CD4-positive, alpha-beta T cell treated with Interleukin-10 for 1 hour (primary cell): ENCODE measurements at places on chromosomes 4 and X.

- no peak for DNase-seq
These were observed 23.8 kb upstream of the PLK4 start for GRCh38 chr4:127856813-127857447.

DNA sequence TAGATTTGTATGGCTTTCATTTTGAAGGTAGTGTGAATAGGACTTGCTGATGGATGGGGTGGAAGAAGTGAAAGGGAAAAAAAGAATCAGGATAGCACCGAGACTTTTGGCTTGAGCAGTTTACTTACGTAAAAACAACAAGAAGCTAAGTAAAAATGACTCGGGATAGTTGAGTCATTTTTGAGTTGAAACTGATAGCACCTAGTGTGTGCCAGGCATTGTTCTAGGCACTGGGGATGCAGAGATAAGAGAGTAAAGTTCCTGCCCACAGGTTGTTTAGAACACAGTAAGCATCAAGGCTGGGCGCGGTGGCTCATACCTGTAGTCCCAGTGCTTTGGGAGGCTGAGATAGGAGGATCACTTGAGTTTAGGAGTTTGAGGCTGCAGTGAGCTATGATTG, 34.7 kb downstream of the ADD1 start:
- DNase-seq: no peak

DNA sequence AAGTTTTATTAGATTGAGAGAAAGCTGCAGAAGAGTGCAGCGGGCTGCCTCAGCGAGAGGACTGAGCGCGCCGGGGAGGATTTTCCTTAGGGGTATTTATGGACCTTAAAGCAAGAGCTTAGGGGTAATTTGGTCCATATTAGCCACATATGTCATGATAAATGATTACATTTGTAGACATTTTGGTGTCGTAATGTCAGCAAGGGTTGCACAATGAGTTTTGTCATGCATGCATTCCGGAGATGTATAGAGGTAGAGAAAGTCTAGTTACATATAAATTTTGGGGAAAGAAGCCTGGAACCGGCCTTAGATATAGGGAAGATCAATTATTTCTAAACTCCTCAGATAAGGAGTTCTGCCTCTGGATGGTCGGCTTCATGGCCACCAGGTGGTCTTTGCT, 10.0 kb downstream of the MGST2 start:
- no peak for DNase-seq

- DNase-seq: no peak
These were observed 571.2 kb downstream of the RAB28 start for GRCh38 chr4:12912896-12913418.

- no peak for DNase-seq
These were observed 54.3 kb upstream of the STIM2 start for GRCh38 chr4:26806331-26806730.

GRCh38 chrX:12488771-12489170, 302.4 kb upstream of the PRPS2 start:
- DNase-seq: no peak

DNA sequence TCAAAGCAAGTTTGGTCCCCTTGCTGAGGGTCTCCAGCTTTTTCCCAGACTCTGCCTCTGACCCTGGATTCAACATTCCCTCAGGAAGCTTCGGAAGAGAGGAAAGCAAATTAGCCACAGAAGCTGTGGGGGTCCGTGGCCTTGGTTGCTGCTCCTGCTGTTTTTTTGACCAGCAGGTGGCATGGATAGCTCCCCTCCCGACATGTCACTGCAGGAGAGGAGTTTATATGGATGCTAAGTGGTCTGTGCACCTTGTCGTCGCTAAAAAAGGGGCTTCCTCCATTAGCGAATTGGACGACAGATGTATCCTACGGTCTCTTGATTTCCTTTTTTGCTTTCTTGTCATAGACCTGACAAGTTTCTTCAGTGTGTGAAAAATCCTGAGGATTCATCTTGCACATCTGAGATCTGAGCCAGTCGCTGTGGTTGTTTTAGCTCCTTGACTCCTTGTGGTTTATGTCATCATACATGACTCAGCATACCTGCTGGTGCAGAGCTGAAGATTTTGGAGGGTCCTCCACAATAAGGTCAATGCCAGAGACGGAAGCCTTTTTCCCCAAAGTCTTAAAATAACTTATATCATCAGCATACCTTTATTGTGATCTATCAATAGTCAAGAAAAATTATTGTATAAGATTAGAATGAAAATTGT, 70.2 kb downstream of the CD38 start:
- no peak for DNase-seq

- peak; percentile 0 for DNase-seq
These were observed 111.6 kb downstream of the MAGEB17 start for GRCh38 chrX:16278927-16279326.

- peak; percentile 15 for DNase-seq
These were observed 30.6 kb downstream of the SETD7 start for GRCh38 chr4:139525414-139525813.

DNA sequence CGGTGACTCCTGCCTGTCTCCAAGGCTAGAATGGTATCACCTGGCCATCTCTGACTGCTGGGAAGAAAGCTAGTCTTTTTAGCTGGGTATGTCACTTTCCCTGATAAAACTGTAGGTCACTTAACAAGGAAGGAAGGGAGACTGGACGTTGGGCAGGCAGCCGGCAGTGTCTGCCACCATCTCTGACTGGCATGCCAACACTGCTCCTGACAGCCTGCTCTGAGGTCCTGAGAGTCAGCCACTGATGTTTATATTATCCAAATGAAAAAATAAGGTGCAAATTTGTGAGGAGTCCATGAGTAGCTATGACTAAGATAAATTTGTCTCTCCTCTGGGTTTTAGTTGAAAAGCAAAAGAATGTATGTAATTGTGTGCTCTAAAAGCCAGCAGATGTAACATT, 77.2 kb downstream of the SNX25 start:
- DNase-seq: no peak

DNA sequence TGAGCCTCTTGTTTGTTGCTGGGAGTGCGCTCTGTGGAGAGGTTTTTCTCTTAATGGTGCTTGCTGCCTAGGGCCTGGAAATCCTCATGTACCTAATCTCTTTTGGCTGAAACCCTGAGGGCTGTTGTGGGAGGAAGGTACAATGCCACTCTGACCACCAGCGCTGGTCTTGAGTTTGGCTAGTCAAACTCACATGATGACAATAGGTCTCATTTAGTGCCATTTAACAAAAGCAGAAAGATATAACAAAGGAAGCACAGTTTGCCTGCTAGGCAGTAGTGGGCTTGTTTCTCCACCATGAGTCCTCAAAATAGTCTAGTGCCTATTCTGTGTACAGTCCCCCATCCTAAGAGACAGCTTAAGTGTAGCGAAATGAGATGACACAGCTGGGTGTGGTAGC, 111.3 kb downstream of the TSPAN7 start:
- no peak for DNase-seq

DNA sequence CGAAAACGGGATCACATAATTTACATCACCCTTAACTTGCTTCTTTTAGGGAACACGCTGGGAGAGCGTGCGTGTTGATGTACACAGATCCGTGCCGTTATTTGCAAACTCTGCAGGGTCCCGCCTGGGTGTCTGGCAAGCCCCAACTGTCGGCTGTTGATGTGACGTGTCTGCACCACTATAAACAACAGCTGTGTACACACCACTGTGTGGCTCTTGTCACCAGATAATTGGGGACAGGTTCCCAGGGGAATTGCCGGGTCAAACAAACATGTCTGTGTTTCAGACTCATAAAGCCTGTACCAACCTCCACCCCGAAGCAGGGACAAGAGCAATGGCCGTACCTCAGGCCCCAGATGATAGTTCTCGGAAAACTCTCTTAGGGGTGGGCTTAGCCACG, 105.0 kb upstream of the AFAP1 start:
- no peak for DNase-seq

GRCh38 chrX:63738696-63739095, 46.3 kb downstream of the ARHGEF9 start:
- no peak for DNase-seq

GRCh38 chr4:31592293-31592692, 872.1 kb downstream of the PCDH7 start:
- no peak for DNase-seq

- DNase-seq: no peak
These were observed 98.9 kb downstream of the FRMPD4 start for GRCh38 chrX:12237131-12237530.

GRCh38 chr4:62075521-62075920, 875.4 kb downstream of the ADGRL3 start:
- DNase-seq: no peak

DNA sequence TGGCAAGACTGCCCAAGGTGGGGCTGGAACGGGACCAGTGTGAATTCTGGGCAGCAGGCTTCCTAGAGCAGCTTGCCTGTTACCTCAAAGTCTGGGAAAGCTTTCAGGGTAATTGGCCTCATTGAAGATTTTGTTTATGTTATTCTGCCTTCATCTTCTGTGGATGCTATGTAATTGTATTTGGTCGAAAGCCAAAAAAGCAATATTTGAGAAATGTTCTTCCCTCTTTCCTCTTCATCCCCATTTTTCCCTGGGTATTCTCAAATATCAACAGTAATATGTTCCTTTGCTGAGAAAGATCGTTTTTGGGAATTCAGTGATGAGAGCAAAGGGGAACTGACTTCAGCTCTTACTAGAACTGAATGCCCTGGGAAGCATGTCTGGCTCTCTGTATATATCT, 12.9 kb downstream of the TMEM131L start:
- DNase-seq: no peak

DNA sequence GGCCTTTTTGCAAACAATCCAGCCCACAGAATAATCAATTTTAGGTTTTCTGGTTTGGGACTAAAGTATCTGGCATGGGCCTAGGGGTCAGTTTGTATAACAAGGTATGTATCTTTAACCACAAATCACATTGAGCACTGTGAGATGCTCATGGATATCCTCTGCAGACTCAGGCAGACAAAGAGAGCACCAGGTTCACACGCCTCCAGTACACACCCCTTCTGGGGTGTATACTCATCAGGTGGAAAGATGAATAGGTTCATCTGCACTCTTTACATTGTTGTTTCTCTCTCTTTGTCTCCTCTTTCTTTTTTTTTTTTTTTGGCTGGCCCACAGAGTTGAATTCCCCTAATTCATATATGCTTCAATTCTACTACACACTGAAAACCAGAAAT, 21.1 kb downstream of the TEC start:
- DNase-seq: no peak

DNA sequence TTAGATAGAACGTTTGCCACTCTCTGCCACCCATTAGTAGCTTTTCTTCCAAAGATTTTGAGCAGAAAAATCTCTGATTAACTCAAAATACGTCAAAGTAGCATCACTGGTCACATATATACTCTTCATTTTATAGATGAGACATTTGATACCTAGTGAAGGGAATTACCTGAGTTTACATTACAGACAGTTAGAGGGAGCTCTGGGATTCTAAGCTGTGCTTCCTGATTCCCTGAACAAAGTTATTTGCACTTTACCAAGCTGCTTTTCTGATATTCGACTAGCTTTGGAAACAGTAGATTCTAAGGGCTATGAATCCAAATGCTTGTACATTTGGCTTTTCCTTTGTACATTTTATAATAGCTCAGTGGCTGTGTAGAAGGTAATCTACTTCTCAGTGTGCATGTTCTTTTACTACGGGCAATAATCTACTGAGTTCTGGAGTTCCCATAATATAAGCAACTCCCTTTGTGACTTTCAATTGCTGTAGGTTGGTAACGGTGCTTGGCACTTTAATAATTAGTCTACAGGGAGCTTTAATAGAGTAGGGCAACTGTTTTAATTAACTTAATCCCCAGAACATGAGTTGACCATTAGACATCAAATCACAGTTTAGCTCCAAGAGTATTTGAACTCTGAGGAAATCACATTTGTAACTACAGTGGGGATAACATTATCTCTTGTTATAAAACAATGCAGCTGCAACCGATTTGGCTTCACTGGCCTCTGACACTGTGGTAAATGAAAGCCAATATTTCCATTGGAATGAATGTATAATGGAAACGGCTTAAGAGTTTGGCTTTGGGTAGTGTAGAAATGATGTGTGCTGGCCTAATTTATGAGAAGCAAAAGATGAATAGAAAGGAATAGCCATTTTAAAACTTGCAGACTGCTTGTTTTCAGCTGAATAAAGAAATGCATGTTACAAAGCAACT, 1602.4 kb downstream of the STIM2 start:
- DNase-seq: no peak

GRCh38 chrX:83469551-83469950, 38.5 kb upstream of the POU3F4 start:
- peak; percentile 12 for DNase-seq

DNA sequence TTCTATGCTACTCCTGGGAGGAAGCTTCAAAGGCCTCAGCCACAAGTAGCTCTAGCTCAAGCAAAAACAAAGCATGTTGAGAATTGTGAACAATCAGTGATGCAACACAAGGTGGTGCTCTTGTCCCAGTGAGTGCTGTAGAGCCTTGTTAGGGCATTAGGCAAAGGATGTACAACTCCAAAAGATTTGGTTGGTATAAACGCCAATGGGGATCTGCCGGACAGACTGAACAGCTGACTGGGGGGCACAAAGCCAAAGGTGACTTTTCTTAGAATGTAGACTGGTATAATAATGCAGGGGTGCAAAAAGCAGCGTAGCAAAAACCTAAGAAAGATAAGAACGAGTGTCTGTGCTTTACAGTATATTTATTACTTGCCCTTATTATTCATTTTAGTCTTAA, 62.6 kb upstream of the ALB start:
- no peak for DNase-seq

GRCh38 chrX:153450949-153451277, 5.1 kb upstream of the TREX2 start:
- DNase-seq: no peak

- DNase-seq: no peak
These were observed 585.7 kb downstream of the TLL1 start for GRCh38 chr4:166458756-166459155.

DNA sequence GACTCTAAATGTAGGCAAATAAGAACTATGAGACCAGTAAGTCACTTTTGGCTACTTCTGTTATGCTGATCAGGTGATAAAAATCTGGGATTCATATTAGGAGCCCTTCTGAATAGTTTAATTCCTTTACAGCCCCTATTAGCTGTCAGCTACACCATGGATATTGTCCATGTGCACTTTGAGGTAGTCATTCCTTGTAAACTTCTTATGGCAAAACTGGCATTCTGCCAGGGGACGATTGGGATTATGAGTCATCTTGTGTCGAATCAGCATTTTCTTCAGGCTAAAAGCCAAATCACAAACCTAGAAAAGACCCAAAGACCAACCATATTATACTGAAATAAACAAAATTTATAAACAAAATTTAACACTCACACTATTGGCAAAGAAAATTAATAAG, 227.6 kb downstream of the PRDM5 start:
- no peak for DNase-seq

DNA sequence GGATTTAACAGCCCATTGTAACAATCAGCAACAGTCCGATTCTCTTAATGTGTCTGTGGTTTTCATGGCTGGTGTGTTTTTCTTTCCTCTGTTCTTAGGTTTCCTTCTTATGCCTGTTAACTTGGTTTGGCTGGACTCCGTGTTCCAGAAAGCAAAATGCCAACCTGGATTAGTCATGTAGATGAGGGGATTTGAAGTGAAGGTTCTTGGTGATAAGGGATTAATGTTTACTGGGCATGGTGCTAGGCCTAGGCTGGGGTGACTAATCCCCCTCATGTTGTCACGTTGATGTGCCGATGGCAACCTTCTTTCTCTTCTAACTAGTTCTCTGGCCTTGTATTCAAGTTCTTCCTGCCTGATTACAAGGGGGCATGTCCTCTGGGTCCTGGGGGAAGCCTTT, 85.9 kb downstream of the REPS2 start:
- no peak for DNase-seq
